AG04450 (cell line): ENCODE measurements at places on chromosomes 6 and 20. TPM values are rescaled to one million over a fixed set of nuclear protein-coding genes. Genes with fewer than 3 reads are reported as not detected.

Gene FRMD1
- not detected in 2 replicates for polyA plus RNA-seq

DNA sequence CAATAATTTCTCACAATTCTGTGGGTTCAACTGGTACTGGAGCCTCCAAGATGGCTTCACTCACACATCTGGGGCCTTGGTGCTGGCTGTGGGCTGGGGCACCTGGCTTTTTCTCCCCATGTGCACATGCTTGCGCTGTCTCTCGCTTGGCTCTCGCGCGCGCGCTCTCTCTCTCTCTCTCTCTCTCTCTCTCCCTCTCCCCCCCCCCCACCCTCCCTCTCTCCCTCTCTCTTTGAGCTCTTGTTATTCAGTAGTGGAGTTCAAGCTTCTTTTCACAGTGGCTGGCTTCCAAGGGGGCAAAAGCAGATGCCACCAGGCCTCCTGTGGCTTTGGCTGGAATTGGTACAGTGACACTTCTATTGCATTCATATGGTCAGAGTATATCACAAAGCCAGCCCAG lies 10.8 kb upstream of the TBCC start:
- DNase-seq = no peak

Gene SPATS1
- not detected in 2 replicates for polyA plus RNA-seq

DNA sequence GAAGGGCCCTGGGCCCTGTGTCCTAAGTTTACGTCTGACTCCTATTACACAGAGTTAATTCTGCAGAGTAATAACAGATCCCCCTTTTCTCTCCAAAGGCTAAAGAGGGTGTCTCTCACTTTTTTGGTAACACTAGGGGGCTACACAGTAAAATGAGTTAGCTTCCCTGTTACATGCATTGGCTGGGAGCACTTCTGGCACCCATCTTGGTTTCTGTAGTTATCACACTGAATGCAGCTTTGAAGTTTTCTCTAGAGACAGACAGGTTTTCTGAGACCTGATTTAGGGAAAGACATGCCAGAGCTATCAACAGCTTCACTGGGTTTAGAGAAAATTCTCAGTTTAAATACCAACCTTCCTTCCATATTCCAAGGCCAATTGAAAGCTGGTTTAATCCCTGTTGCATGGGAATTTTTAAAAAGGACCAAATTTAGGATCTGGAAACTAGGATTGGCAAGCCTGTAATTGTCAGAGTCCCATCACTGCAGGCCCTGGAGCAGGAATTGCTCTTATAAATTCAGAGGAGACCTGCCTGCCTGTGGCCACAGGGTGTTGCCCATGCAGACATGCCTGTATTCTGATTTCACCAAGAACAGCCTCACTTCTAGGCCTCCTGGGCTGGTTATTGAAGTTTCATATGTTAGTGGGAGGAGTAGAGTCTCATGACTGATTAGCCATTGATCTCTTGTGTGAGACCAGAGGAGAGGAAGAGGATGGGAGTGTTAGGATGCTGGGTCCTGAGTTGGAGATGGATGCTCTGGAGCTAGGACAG lies 29.4 kb downstream of the RNF8 start:
- no peak for DNase-seq

GRCh38 chr20:3701061-3701998 lies 11.1 kb downstream of the SIGLEC1 start:
- no peak for DNase-seq

GRCh38 chr6:115854866-115855665 lies 205.6 kb downstream of the FRK start:
- DNase-seq = no peak

Gene FILIP1
- polyA plus RNA-seq = 0.10 and 0.12 TPM in 2 replicates

GRCh38 chr6:44245912-44246662 lies 814 bp upstream of the HSP90AB1 start:
- peak; percentile 26 for DNase-seq

GRCh38 chr6:137816133-137816579 lies 50.9 kb upstream of the TNFAIP3 start:
- DNase-seq = no peak

DNA sequence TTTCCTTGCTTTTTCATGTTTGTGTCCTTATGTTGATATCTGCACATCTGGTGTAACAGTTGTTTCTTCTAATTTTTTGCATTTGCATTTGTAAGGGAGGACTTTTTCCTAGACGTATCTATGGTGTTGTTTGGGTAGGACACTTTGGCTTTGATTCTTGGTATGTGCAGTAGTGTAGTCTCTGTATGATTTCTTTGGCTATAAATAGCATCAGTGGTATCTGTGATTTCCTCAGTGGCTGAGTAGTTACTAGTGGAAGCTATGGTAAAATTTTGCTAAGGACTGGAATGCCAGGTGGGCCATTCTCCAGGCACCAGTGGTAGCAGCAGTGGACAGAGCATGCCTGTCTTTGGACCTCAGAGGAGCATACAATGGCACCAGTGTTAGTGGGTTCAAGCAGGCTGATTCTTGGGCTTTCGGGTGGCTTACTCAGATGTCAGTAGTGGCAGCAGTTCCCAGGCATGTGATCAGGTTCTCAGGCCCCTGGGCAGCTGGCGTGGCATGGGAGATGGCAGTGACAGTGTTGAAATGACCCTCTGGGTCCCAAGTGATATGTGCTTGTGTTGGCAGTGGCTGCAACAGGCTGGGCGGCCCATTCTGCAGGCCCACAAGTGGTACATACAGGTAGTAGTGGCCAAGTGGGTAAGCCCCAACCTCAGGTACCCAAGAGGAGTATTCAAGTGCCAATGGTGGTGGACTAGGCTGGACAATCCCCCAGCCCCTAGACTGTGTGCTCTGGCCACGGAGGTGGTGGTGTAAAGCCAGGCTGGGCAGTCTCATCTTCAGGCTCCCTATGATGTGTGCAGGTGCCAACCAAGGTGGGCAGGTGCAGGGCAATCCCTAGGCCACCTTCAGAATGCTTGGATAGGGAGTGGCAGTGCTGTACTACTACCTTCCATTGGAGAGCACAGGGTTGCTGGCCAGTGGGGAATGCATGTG lies 54.5 kb downstream of the PLCG1 start:
- DNase-seq = no peak

- DNase-seq = no peak
Observed at GRCh38 chr6:170235391-170236125, 55.3 kb downstream of the DLL1 start.

DNA sequence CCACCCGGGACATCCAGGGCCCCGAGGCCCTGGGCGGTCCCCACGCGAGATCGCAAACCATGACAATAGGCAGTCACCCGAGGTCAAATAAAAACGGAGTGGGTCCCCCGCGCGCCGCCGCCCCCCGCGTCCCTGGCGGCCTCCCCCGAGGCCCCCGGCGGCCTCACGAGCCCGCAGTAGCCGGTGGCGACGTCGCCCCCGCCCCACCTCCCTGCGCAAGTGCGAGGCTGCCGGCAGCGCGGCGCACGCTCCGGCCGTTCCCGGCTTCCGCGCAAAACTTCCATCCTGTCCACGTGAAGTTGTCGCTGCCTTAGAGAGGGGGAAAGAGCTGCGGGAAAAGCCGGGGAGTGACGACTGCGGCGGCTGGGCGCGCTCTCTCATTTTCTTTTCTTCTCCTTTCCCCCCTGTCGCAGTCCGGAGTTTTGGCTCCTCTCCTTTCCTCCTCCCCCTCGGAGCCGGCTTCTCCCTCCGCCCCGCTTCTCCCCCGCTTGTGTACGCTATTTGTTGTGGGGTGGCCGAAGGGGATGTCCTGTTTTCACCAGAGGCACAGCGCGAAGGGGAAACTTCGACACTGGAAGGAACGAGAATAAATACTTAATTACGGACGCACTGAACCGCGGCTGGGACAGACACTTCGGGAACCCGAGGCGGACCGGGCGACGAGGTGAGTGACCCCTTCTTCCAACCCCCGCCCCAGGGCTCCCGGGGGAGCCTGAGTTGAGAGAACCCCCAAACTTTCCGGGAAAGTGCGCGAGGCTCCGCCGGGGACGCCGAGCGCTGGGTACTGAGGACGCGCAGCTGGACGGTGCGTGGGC lies at the start of gene EYA4:
Gene EYA4, plus strand, starts transcription at position 272 of the 815 bp plus-strand sequence. CDS start 33,424 bp downstream, outside the sequence.
- no peak for DNase-seq

Gene ZNF334
- 3.3 and 4.0 TPM in 2 replicates for polyA plus RNA-seq

- no peak for DNase-seq
Observed at GRCh38 chr6:69438113-69438512, 358.7 kb downstream of the LMBRD1 start.

Gene MYBL2
- polyA plus RNA-seq = 1.7 and 2.5 TPM in 2 replicates

DNA sequence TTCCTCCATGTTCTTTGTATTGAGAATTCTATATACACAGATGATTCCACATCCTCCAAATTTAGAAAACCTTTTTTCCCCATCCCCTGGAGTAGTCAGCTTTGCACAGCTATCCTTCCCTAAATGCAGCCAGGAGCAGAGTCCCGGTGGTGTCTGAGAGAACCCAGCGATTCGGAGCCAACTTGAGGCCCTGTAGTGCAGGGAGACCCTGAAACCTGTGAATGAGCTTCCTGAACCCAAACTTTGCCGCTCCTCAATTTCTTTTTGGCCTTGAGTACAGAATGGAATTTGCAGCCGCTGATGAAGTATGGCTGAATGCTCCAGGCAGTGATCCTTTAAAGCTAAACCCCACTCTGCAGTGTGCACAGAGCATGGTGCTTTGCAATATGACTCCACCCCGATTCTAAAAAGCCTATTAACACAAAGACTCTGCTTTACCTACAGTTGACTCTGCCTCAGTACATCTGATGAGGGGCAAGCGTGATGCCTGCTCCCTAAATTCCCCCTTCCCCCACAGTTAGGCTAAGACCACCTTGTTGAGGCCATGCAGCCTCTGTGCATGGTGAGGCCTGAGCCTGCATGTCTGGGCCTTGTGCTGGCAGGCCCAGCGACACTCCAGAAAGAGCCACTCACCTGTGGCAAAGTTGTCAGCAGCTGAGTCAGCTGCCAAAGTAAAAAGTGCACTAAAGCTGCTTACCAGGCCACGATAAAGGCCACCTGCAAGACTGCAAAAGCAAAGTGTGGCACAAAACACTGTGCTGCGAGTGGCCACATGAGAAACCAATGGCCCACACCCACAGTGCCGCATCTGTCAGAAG lies 82.1 kb downstream of the PLEKHG1 start:
- DNase-seq = no peak

Gene FAM83C
- polyA plus RNA-seq = not detected in 2 replicates
